ENCODE measurements at places on chromosomes 2 and 18.

DNA sequence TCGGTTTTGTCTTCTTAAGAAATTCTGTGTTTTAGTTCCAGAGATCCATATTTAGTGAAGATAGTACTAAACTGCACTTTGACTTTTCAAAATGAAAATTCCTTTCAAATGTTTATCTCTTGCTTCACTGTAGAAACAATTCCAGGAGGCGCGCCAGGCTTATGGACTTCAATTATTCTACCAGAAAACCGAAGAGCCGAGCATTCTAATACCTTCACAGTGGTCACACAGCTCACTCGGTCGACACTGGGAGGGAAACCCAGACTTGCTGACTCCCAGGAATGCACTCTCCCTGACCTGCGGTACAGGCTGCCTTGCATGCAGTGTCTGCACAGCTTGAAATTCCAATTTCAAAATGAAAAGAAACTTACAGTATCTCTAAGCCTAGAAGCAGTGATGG, 119.9 kb upstream of the PIEZO2 start:
- peak; percentile 82 for DNase-seq

GRCh38 chr2:9693646-9694045, 62.8 kb upstream of the YWHAQ start:
- DNase-seq, result no peak

- no peak for DNase-seq
Measured at GRCh38 chr2:170917957-170918356, 11.1 kb upstream of the GORASP2 start.

DNA sequence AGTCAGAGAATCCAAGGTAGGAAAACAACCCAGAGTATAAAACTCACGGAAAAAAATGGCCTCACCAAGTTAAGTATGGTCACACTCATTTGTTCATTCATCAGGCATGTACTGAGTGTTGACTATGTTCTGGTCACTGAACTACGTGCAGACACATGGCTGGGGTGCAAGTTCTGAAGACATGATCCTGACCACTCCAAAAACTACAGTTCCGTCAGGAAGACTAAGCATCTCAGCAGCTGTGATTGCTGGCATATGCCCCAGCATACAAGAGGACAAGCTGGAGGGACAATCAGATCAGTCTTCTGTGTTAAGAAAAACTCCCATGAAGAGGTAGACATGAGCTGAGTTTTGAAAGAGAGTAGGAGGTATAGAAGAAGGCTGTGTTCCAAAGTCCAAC, 72.8 kb downstream of the TCF4 start:
- DNase-seq, result no peak

GRCh38 chr18:12911025-12911928, 27.2 kb upstream of the PTPN2 start:
- peak; percentile 10 for DNase-seq

GRCh38 chr2:32068-32467, 14.2 kb downstream of the FAM110C start:
- DNase-seq, result no peak

- DNase-seq, result no peak
Measured at GRCh38 chr2:26536371-26537068, 58.6 kb upstream of the OTOF start.

- DNase-seq, result peak; percentile 77
Measured at GRCh38 chr2:28664120-28664842, 87.3 kb upstream of the PPP1CB start.

DNA sequence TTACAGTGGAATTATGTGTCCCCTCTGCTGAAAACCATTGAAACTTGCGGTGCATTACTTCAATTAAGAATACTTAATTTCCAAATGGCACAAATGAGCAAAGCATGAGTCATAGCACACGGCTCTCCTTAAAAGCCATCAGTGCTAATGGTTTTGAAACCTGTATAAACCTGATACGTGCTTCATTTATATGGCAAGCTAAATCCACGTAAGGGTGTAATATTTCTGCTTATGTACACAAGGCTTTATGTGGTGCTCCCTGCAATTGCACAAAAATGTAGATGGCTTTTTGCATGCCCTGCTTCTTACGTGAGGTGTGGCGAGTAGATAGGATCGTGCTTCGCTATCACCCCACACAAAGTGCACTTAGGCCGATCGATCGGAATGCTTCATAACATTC, 840.9 kb downstream of the GALR1 start:
- DNase-seq, result no peak

DNA sequence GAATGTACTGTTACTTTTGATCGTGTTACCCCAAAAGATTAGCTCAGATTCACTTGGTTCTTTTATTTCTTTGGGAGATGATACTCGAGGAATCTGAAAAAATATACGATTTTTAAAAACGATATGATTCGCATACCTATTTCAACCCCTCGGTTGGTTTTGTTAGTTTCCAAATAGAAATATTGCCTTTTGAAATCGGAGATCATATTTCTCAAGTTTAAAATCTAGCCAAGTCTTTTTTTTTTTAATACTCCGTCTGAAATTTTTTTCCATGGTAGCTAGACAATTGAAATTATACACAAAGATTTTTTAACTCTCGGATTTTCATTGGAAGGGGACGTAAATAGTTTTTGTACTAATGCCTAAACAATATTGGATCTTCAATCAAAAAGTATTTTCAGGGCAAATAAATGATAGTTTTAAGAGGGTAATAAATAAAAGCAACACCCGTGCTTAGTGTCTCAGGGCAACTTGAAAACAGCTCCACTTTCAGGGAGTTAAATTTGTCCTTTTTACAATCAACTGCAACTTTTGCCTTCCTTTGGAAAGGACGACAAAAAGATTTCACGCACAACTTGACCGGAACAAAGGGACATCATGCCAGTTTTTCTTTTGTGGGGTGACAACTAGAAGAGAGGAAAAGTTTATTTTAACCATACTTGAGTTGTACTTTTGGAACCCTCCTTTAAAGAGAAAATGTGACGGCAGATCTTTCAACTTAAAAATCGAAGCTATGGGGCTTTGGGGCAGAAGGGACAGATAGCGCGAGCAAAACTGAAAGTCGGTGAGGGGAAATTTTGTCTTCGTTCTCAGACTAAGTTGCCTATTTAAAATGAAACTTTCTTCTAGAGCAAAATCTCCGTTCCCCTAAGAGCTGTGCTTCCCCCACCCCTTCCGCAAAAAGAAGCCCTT, 5.8 kb upstream of the ONECUT2 start:
- no peak for DNase-seq

DNA sequence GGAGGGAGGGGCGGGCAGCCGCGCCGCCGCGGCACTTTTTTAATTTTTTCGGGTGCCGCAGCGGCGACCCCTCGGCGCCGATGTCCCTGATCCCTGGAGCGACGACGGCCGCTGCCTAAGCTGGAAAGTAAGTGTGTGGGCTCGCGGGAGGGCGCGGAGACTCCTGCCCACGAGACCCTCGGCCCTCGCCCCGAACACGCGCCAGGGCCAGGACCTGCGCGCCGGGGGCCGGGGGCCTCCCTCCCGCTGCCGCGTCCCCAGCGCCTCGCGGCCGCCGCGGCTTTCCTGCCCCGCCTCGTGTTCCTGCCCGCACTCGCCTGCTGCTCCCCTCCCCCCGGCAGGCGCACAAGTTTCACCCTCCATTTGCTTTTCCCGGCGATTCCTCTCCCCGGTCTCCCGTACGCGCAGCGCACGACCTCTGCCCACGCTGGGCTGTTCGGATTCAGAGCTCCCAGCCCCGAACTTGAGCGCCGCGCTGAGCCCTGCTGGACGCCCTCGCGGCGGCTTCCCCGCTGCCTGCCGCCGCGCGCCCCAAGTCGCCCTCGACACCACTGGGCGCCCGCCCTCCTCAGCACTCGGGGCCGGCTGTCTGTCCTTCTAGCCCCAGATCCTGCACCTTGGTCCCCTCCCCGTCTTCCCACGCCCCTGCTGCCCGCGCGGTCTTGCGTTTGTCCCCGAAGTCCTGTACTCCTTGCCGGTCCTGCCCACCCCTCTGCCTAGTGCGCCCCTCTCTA, 507 bp downstream of the PKP4 start:
- peak; percentile 71 for DNase-seq

- no peak for DNase-seq
Measured at GRCh38 chr2:232667989-232668583, 29.0 kb upstream of the GIGYF2 start.

- DNase-seq, result no peak
Measured at GRCh38 chr2:227578642-227579041, 20.1 kb upstream of the SCYGR2 start.

DNA sequence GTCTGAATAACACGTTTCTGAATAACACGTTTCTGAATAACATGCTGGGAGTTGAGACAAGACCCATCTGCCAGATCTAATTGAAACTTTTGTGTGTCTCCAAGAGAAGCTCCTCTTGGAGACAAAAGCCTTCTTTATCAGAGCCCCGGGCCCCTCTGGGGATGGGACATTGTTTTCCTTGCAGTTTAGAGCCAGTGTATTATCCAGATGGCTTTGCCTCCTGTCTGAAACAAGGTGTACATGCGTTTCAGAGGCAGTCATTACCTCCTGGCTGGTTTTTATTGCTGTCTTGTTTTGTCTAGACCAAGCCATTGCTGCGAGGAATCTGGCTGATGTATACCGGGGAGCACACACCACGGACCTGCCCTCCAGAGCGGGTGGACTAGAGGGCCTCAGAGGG, 7.8 kb downstream of the FOSL2 start:
- DNase-seq, result no peak

GRCh38 chr18:34223164-34223892, 1.4 kb downstream of the NOL4 start:
- no peak for DNase-seq

DNA sequence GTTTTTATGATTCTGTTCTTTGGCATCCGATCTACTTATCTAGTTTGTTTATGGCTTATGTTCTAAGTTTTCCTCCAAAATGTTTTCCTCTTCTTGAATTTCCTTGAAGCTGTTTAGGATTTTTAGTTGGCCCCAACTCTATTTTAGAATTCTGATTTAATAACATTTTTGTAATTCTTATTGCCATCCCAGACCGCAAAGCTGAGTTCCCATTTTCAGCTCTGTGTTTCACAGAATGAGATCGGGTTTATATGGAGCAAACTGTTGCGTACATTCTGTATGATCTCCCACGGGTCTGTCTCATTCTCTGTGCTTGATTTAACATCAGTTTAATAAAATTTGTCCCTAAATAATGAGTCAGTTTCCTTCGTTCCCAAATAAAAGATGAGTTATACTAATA, 59.3 kb downstream of the DPP4 start:
- DNase-seq, result peak; percentile 53

- DNase-seq, result peak; percentile 52
Measured at GRCh38 chr2:41791523-41791922, 256.3 kb upstream of the PKDCC start.

- peak; percentile 66 for DNase-seq
Measured at GRCh38 chr2:230541934-230542380, 126.0 kb downstream of the SP100 start.

DNA sequence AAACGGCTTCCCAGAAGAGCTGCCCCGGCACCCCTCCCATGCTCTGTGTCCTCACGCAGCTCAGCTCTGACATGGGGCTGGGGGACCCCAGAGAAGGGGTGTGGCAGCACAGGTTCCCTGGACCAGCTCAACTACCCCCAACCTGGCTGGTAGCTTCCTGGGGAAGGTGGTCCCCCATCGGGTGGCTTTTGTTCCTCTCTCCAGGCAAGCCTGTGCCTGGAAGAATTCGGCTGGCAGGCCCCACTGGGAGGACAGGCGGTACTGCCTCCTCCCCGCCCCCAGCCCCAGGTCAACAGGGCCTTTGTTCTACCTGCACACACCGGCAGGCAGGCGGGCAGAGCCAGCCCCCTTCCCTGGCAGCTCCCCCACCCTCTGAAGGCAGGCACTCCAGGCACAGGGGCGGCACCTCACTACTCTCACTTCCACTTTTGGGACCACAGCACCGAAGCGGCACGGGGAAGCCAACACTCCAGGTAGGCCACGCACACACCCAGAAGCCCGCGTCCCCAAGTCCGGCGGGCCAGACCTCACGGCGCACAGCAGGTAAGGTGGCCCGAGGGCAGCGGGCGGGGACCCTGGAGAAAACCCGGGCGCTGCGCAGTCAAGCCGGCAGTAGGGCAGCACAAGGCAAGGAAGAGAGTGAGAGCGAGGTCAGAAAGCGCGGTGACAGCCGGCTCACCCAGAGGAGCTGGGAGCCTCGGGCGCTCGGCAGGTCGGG, 1.3 kb downstream of the HS6ST1 start:
- no peak for DNase-seq

DNA sequence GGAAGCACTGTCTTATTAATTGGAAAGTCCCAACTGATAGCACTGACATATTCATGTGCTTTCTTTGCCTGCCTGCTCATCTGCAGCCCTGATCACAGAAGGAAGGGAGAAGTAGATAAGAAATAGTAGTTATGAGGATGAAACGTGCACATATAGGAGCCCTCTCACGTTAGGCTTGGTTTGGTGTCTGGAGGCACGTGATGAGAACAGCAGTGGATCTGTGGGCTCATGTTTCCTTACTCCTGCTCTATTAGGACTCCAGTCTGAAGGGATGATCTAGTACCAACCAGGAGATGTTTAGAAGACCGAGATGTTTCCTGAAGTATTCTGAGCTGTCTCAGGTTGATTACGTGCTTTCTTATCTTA, 84.9 kb downstream of the MAP4K4 start:
- DNase-seq, result no peak

- DNase-seq, result no peak
Measured at GRCh38 chr2:2562867-2563266, 231.8 kb upstream of the MYT1L start.

DNA sequence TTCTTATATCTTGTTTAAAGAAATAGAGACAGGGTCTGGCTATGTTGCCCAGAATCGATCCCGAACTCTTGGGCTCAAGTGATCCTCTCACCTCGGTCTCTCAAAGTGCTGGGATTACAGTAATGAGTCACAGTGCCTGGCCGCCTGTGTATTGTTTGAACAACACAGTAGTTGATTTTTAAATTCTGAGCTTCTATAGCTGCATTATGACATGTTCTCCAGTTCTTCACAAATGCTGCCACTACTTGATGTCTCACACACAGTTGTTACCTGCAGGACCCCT, 7.7 kb upstream of the RHOB start:
- peak; percentile 51 for DNase-seq

DNA sequence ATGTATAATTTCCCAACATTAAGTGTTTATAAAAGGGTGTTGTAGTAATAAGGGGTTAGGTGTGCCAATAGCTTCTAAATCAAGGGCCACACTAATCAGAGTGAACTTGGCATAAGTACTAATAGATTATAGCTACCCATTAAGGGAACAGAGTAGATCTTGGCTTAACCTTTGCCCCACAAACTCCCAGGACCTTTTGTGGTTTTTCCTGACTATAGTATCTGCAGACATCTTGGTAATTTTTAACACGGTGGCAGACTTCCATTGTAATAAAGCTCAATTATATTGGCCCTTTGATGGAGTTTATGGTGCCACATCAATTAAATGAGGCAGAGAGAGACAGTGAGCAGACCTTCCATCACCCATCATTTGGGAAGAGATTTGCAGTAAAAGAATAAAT, 358.5 kb upstream of the HNRNPA3 start:
- DNase-seq, result no peak

GRCh38 chr2:100852999-100853908, 33.3 kb downstream of the NPAS2 start:
- peak; percentile 27 for DNase-seq

GRCh38 chr2:71223767-71224333, 3.1 kb downstream of the PAIP2B start:
- peak; percentile 69 for DNase-seq

DNA sequence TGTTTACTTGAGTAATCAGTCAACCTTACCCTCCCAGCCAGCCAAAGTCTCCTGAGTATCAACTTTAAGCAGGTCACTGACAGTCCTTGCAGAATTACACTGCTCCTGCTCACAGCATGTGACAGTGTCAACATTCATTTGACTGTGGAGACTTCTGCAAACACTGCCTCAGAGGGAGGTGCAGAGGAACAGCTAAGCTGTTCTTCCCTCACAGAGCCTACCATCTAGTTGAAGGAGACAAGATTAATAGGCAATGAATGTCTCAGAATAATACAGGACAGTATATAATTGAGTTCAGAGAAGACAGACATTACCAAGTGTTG, 11.9 kb downstream of the SLC14A2 start:
- no peak for DNase-seq

Data from choroid plexus epithelial cell (primary cell).